ENCODE measurements at places on chromosomes 3 and 15.

DNA sequence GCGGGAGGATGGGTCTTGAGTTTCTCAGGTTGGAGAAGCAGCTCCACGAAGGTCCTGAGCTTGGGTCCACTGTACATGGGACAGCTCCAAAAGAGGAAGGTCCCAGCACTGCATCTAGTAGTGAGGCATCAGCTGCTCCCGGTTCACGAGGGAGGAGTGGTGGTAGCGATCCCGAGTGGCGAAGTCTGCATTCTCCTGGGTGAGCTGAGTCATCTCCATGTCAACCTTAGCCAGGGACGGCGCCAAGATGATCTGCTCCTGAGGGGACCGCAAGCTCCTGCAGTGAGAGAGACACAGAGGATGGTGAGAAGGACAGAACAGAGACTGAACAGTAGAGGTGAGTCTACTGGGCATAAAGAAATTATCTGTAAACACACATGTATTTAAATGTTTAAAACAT is 28.0 kb upstream of the HEG1 start:
- no peak for DNase-seq

DNA sequence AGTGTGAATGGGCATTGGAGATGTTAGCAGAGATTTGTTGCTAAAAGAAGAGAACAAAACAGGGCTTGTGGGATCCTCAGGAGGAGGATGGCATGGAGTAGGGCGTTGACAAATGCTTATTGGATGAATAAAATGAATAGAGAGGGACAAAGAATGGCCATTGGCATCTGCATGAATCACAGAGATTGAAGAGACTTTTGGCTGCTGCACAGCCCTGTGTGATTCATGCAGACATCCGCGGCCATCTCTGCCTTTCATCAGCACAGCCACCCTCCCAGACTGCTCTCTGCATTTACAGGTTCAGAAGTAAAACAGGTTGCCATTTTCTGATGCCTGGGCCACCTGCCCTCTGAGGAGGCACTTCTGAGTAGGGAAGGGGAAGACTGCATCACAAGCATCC is 397.9 kb downstream of the EPHB1 start:
- no peak for DNase-seq

DNA sequence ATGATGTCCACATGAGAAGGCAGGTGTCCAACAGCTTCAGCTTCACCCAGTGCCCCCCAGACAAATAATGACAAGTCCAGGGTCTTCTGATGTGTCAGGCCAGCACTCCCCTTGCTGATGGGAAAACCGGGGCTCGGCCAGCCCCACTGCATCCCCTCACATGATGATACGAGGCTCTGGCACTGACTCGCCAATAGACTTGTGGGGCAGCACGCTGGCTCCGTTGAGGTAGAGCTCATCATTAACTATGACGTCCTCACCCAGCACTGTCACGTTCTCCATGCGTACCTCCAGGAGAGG is 2.1 kb upstream of the AMIGO3 start:
- no peak for DNase-seq

- no peak for DNase-seq
Measured at GRCh38 chr15:78866803-78867202, 5.9 kb upstream of the MORF4L1 start.

- no peak for DNase-seq
Measured at GRCh38 chr15:60511351-60512031, 32.5 kb upstream of the ICE2 start.

- DNase-seq = no peak
Measured at GRCh38 chr3:110708156-110708555, 363.5 kb upstream of the NECTIN3 start.

DNA sequence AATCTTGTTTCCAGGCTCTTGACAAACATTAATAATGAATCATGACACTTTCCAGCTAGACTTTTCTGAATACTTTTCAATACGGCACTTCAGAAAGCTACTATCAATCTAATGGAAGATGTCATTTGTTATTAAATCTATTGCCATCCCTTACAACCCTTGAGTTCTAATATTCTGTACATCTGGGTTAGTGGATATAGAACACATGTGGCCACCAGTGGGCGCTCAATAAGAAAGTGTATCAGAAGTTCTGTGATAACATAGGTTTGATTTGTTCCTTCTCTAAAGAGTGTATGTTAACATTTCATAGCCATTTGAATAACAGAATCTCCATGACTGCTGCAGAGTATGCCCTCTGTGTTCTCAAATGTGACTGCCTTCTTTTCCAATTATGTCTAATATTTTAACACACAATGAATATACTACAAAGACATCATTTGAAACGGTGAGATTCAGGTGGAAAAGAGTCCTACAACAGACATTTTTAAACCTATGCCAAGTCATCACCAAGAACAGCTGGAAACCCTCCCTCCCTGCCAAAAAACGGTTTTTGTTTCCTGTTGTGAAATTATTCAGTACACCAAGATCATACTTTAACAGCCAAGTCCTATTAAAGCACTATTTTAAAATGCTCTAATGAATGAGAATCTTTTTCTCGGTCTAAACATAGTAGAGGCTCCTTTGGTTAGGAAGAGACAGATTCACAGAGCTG is 22.2 kb downstream of the ALDH1A2 start:
- DNase-seq = peak; percentile 29

DNA sequence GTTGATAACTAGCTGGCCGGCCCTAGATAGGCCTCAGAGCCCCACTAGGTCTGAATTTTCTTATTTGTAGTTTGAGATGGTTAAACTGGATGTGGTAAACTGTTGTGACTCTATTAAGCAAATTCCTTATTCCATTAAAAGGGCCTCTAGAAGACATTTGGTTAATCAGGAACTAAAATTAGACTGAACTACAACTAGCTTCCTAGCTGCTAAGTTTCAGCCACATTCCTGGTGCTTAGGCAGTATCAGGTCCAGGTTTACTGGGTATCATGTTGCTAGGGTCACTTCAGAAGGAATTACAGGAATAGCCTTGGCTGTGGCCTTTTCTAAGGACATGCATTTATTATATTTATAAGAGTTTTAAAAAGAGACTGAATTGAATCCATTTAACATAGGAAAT is 136.3 kb downstream of the PLD1 start:
- DNase-seq = no peak

DNA sequence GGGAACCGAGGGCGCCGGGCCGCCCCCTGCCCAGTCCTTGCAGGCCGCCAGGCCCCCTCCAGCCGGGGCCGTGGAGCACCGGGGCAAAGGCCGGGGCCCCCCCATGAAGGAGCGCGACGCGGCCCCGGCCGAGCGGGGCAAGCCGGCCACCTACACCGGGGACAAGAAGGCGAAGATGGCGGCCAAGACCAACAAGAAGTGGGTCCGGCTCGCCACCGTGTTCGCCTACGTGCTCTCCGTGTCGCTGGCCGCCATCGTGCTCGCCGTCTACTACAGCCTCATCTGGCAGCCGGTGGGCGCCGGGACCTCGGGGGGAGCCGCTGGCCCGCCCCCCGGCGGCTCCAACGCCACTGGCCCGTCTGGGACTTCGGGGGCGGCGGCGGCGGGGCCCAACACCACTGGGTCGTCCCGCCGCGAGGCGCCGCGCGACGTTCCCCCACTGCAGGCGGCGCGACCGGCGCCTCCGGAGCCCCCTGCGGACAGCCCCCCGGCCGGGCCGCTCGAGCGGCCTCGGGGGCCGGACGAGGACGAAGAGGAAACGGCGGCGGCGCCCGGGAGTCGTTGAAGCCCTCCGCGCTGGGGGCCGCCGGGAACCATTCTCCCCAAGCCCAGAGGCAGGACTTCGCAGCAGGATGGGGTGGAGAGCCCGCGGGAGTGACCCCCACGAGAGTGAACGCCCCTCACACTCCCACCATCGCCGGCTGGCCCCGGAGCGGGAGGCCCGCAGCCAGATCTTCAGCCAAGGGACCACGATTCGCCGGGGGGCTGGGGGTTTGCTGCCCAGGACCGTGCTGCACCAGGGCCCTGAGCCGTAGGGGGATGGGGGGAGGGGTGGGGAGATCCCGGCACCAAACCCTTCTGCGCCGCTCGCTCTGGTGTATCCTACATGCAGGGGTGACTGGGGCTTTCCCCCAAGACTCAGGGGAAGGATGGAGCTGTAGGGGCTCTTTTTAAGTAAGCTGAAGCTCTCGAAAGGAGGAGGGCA is 753 bp downstream of the INAFM2 start:
- DNase-seq = no peak

DNA sequence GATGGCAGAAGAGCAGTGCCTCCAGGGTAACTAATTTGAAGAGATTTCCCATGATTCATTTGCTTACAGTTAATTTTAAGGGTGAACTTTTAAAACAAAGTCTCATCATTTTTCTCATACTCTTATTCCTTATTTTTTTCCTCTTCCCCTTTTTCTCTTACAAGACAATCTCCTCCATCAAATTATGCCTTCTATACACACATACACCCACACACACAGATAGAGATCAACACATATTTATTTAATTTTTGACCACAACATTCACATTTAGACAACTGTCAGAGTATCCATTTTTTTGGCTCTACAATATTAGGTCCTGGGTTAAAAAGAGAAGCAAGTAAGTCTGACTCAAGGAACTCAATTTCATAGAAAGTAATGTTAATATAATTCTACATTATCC is 37.6 kb downstream of the AAGAB start:
- DNase-seq = no peak

DNA sequence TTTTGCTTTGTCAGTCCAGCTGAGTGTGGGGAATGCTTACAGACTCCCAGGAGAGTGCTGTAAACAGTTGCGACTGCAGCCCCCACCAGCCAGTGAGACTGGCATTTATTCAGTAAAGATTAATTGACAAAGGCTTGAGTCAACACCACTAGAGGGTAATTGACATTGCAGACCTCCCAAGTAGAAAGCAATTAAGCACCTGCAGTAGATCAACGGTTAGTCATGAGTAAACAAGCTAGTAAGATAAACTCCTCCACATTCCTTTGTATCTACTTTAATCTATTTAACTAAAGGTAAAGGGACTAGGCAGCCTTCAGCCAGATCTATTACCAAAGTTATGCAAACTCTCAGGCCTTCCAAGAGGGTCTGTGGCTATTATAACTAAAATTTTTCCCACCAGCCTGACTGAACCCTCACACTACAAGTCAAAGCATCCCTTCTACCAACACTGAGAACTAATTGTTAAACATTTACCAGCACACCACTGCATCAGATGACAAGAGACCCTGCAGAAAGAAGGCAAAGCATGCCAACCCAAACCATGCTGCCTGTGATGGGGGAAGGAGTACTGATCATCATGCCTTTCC is 30.5 kb upstream of the GALNT15 start:
- DNase-seq = no peak

GRCh38 chr15:78915341-78916087 is 29.3 kb downstream of the CTSH start:
- DNase-seq = no peak

- DNase-seq = no peak
Measured at GRCh38 chr3:5274091-5274490, 86.6 kb downstream of the EDEM1 start.

DNA sequence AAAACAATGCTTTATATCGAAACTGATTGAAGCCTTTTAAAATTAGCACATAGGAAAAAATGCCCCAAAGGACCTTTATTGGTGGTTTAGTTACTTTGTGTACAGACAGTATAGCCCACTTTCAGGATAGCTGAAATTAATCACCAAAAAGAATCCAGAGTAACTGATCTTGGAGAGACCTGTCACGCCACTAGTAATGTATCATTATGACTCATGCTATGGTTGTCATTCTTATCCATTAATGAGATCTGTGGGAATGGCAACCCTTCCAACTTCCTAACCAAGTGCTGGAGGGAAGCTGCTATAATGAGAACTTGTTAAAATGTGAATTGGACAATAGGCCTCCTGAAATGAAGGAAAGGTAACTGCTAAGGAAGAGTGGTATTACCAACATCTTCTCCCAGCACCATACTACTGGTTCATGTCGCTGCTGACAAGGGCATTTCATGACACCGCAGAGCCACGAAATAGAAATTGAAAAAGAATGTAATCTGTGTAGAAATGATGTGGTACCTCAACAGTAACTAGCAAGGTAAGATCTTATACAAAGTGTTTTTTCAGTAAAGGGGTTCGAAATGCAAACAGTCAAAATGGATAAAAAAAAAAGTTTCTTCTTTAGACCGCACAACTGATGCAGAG is 7.1 kb upstream of the EMC4 start:
- DNase-seq = no peak

- DNase-seq = no peak
Measured at GRCh38 chr15:39145854-39146625, 434.8 kb upstream of the THBS1 start.

- no peak for DNase-seq
Measured at GRCh38 chr15:39580485-39581241, at the start of gene THBS1. THBS1 (plus strand) TSS chr15:39581079; CDS start chr15:39581858, 779 bp downstream.

DNA sequence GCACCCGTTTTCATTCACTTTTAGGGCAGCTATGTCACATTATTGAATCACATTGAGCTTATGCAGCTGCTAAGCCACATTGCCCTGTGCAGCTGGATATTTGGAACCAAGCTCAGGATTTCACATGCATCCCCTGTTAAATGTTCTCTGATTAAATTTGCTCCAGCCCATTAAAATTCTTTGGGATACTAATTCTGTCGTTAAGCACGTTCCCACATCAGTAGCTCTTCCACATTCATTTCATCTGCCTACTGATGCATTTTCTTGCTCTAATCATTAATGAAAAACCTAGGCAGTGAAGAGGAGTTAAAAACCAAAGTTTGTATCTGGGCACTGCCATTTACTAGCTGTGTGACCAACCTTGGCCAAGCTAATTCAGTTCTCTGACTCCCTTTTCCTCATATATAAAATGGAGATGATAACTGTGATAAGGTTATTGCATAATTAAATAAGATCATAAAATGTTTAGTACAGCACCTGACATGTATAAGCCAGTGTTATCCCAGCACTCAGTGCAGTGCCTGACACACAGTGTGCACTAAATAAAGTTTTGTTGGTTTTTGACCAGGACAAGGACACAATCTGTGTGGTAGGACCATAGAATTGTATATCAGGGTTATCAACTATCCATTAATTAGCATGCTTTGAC is 222.2 kb upstream of the ATP11B start:
- no peak for DNase-seq

- no peak for DNase-seq
Measured at GRCh38 chr3:23232854-23233253, 29.7 kb downstream of the UBE2E2 start.

- DNase-seq = no peak
Measured at GRCh38 chr3:120569222-120570057, 26.7 kb upstream of the NDUFB4 start.

GRCh38 chr3:133820129-133820528 is 14.5 kb downstream of the SRPRB start:
- no peak for DNase-seq

- no peak for DNase-seq
Measured at GRCh38 chr3:2579206-2579605, 480.5 kb downstream of the CNTN4 start.

GRCh38 chr3:4322635-4323034 is 19.5 kb downstream of the SETMAR start:
- DNase-seq = no peak

GRCh38 chr3:173584093-173584837 is 186.7 kb downstream of the NLGN1 start:
- peak; percentile 34 for DNase-seq

Measured in NCI-H1436 (cell line).